Left lung (tissue), 14 donors: ENCODE measurements at places on chromosomes 4 and X. TPM values are rescaled to one million over a fixed set of nuclear protein-coding genes. Genes with fewer than 3 reads are reported as not detected.

Gene GUCY1A1
- polyA plus RNA-seq, result 110 TPM

Gene RHOH
- 0.29 TPM for polyA plus RNA-seq

- no peak for DNase-seq
- no peaks in the 10 kb centered on the region for H3K27me3 ChIP-seq
- H3K36me3 ChIP-seq, result peaks cover 32% of the 10 kb centered on the region
- H3K4me1 ChIP-seq, result peaks cover 11% of the 10 kb centered on the region
- no peak overlapping the region for H3K27ac ChIP-seq
These were observed 104.1 kb downstream of the ZAR1 start for GRCh38 chr4:48594180-48594579.

DNA sequence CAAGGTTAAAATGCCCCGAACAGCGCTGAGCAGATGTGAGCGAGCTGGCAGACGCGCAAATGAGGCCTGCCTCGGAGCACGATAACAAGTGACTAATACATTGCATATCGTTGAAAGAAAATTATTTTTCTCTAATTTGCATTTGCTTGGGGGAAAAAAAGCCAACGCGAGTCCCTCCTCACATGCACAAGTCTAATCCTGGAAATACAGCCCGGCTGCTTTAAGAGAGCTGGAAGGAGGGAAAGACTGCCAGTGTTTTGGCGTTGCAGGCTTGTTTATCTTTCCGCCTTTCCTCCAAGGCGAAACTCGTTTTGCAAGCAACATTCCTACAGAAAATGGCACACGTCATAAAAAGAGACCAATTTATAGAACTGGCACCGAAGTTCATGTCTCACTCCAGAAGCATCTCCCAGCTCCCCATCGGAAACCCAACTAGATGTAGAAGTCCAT lies 12.6 kb downstream of the BCOR start:
- no peaks in the 10 kb centered on the region for H3K36me3 ChIP-seq
- H3K4me1 ChIP-seq, result no peaks in the 10 kb centered on the region
- no peak for DNase-seq
- H3K4me3 ChIP-seq, result no peak overlapping the region
- H3K27ac ChIP-seq, result no peak overlapping the region
- H3K27me3 ChIP-seq, result peaks cover 24% of the 10 kb centered on the region
